ENCODE measurements at places on chromosomes 3 and 15.

GRCh38 chr3:72319194-72320094, 528.8 kb downstream of the SHQ1 start:
- no peak for DNase-seq

GRCh38 chr3:76203578-76203977, 418.2 kb upstream of the ZNF717 start:
- DNase-seq, result no peak

DNA sequence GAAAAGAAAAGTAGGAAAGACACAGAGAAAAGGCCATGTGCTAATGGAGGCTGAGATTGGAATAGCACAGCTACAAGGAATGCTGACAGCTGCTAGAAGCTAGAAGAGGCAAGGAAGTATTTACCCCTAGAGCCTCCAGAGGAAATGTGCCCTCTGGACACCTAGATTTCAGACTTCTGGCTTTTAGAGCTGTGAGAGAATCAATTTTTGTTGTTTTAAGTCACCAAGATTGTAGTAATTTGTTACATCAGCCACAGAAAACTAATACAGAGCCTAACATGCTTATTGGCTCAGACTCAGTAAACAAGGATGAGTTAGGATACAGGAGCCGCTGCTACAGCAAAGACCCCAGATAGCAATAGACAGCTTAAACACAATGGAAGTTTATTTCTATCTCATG, 33.1 kb upstream of the GLCE start:
- DNase-seq, result no peak

DNA sequence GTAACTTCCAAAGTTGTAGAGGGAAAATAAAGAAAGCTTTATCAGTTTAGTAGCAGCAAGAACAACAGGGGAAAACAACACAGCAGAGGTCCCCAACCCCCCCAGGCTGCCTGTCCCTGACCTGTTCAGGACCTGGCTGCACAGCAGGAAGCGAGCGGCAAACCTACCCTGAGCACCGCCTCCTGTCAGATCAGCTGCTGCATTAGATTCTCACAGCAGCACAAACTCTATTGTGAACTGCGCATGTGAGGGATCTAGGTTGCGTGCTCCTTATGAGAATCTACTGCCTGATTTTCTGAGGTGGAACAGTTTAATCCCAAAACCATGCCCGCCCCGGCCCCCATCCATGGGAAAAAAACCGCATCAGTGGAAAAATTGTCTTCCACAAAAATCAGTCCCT, 40.3 kb downstream of the USP50 start:
- DNase-seq, result no peak

Data from mesothelial cell of epicardium (in vitro differentiated cells).